ENCODE measurements at places on chromosomes 12 and 14.

DNA sequence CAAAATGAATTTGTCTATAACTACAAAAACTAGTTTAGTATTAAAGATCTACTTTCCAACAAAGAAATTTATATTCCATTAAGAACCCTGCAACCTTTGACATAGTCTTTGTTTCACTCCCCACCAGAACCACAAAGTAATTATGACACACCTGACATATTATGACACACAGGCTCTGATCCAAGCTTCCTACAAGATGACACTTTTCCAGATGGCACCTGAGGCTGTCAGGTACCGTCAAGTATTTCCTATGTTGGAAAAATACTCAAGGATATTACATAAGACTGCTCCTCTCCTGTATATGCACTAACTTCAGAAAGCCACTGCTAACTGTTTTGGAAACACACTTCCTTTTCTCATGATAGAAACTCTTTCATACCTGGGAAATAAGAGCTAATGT lies 38.9 kb downstream of the STXBP6 start:
- no peak for DNase-seq

- no peak for DNase-seq
These were observed 11.3 kb downstream of the ACOT6 start for GRCh38 chr14:73623504-73624054.

DNA sequence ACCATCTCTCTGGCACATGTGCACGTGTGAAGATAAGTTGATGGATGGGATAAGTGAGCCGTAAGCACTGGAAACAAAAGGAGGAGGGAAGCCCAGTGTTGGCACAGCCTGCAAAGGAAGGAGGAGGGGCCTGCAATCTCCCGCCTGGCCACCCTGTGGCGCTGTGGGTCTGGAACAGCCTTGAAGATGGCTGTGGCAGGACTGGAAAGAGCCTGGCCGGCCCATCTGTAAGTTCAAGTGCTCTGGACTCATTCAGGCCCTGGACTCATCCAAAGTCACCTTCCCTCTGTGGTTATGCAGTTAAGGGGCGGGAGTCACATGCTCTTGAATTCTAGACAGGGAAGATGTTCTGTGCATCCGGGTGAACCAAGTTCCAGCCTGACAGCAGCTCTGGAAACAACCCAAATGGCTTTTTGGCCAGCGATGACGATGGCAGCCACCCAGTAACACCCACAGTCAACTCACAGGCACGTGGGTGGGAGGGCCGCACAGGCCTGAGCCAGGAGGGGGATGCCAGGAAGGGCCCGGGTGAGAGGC lies 50.4 kb downstream of the CHGA start:
- no peak for DNase-seq

GRCh38 chr12:34294671-34295365 lies 272.5 kb downstream of the ALG10 start:
- DNase-seq, result no peak

DNA sequence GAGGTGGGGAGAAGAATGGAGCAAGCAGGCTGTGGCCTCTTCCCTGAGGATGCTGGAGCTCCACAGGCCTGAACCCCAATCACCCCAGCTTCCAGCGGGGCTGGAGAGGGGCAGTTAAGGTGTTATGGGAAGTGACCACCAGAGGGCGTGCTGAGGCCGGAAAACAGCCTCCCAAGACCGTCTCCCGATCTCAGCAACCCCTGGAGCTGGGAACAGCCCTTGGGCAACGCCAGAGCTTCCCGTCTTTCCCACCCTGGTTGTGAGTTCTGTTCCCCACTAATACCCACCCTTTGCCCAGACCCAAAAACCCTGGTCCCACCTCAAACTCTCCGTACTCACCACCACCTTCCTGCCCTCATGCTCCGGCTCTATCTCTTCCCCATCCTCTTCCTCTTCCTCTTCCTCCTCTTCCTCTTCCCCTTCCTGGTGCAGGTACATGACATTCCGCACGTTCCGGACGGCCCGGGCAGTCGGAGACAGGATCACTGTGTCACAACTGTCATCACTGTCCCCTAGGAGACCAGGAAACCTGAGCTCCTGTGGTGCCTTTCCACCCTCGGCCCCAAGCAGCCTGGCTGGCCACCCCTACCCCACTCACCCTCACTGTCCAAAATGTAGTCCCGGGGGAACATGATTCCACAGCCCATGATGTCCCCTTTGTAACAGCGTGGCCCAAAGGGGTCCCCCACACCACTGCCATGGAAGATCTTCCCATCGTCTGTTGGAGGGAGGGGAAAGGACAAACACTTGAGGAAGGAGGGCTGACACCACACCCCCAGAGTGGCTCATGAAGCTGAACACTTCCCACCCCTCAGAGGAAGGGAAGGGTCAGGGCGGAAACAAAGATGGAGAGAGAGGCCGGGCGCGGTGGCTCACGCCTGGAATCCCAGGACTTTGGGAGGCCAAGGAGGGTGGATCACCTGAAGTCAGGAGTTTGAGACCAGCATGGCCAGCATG lies 12.9 kb downstream of the SPRYD3 start:
- DNase-seq, result no peak

DNA sequence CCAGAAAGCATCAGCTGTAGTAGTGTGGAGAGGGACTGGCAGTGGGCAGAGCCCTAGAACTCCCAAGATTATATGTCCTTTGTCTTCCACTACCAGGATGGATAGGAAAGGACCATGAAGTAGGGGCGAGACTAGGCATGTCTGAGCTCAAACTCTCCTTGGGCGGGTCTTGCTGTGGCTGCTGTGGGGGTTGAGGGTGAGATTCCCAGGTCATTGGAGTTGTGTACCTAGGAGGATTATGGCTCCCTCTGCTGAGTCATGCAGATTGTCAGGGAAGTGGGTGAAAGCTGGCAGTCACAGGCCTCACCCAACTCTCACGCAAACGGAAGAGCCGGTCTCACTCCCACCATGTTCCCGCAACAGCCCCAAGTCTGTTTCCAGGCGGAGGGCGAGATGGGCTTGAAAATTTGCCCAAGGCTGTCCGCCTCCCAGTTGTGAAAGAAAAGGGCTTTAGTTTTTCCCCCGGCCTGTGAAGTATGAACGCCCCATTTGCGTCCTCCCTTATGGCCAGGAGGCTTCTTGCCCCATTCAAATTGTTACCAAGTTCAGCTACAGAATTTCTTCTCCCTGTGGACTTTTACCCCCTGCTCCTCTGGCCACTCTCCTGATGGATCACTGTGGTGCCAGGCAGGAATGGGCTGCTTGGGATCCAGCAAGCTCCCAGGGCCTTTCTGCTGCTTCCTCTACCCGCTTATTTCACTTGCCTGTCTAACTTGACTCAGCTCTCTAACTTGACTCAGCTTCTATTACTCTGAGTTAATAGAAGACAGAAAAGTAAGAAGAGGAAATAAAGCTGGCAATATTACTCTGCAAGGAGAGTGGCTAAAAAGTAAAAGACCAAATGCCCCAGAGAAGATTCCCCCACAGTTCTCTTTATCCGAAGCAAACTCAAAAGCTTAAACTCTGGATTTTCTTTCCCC lies 159.3 kb downstream of the SLC2A13 start:
- no peak for DNase-seq

- no peak for DNase-seq
These were observed 5.8 kb downstream of the NDUFA12 start for GRCh38 chr12:94997726-94998125.

- DNase-seq, result no peak
These were observed 127.2 kb upstream of the TMEM132D start for GRCh38 chr12:130031041-130031440.

DNA sequence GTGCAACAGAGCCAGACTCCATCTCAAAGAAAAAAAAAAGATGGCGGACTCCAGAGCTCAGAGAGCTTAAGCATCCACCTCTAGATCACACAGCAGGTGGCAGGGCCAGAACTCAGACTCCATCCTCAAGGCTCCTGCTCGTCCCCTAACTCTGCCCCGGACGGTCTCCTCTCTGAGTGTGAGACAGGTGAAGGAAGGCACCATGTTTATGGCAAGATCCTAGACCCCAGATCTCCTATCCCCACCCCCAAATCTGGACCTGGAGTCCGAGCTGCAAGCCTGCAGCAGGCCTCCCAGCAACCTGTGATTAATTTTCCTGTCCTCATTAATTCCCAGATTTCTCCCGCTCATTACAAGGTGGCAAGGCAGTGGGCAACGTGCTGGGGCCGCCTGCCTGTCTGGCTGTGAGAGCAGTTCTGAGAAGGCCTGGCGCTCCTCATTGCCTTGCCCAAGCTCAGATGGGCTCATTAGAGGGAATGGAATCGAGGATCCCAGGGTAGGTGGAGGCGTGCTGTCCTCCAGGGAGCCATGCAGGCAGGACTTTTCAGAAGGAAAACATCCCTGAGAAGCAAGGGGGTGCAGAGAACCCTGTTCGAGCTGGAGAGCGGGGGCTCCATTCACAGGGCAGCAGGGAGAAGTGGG lies 296.6 kb upstream of the RTL1 start:
- no peak for DNase-seq

GRCh38 chr12:130956456-130957303 lies 3.0 kb downstream of the ADGRD1 start:
- no peak for DNase-seq

- DNase-seq, result no peak
These were observed 36.7 kb downstream of the TMBIM6 start for GRCh38 chr12:49777800-49778748.

- DNase-seq, result peak; percentile 87
These were observed 108.9 kb upstream of the PLEKHG7 start for GRCh38 chr12:92593734-92594402.

- DNase-seq, result no peak
These were observed 114.9 kb upstream of the PWP1 start for GRCh38 chr12:107570721-107571120.

GRCh38 chr12:34021071-34021470 lies 1.2 kb upstream of the ALG10 start:
- no peak for DNase-seq

GRCh38 chr14:43539210-43539609 lies 967.9 kb downstream of the FSCB start:
- DNase-seq, result no peak

DNA sequence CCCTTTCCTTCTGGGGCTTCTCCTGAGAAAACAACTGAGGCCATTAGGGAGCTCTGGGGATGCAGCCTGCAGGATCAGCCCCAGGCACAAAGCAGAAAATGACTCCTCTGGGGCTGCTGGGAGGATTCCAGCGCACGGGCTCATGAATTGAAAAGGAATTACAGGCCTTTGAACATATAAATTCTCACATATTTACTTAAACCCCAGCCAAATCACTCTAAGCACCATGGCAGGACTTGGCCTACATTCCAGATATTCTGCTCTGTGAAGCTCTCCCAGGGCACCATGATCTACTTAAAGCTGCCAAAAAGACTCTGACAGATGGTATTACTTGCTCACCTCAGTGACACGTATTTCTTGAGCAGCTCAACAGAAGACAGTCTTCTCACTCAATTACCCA lies 87.2 kb downstream of the ZFC3H1 start:
- DNase-seq, result no peak

All from AG09309 (cell line).